ENCODE measurements at places on chromosomes 7 and 10.

GRCh38 chr10:11106621-11107374 lies 89.1 kb downstream of the CELF2 start:
- DNase-seq: no peak

DNA sequence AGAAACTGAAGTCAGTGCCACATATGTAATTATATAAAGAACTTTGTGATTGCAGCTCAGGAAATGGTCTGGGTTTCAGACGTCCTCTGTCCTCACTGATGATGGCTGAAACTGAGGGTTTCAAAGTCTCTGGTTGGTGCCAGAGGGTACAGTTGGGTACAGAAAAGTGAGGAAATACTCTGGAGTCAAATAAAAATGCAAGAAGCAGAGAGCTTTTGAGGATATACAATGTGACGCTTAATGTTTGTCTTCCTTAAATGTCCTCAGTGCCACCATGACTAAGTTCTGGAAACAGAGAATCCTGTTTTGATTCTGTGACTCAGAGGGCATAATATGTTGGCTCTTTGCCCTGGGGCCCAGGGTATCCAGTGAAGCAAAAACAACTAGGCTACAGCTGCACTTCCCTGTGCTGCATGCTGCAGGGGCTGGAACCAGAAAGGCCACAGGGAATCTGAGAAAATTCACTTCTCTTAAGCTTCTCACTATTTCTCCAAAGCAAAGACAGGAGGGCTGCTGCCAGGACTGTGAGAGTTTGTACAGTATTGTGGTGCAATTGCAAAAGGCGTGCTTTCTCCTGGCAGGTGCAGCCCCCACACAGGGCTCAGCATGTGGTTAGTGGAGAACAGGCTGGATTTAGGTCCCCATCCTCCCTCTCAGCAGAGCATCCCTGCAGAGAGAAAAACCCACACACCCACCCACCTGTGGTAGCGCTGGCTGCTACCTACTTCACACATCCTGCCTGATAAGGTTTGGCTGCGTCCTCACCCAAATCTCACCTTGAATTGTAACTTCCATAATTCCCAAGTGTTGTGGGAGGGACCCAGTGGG lies 169.5 kb upstream of the SVIL start:
- peak; percentile 76 for DNase-seq

DNA sequence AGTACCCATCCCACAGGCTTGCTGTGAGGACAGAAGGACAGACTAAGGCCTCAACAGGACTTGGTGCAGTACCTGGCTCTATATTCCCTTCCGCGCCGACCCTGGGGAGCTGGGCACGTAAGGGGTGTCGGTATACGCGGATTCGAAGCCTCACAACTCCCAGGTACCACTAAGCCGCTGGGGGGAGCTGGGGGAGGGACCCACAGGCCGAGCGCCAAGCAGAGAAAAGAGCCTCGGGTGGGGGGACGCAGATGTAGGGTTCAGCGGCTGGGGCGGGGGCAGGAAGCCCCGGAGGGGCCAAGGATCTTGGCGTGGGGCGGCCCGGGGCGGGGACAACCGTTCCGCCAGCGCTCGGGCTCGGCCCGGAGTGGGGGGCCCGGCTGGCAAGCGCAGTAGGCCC lies 126.4 kb upstream of the ZNF746 start:
- no peak for DNase-seq

- DNase-seq: no peak
These were observed 8.2 kb downstream of the RASGEF1A start for GRCh38 chr10:43258562-43259212.

DNA sequence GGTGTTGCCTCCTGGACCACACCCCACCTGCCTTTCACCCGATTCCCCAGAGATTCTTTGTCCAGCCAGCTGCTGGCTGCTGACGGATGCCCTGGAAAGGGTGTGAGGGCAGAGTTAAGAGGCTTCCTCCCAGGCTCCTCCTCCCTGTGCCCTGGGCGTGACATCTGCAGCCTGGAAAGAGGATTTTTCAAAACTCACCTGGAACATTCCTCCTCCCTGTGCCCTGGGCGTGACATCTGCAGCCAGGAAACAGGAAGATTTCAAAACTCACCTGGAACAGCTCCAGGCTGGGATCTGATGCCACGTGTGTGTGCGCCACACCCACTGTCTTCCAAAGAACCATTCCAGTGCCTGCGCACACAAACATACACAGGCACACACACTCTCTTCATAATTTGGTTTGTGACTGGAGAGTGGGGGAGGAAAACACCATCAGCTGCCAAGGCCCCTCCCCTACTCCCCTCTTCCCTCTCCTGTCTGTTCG lies 5.2 kb downstream of the MARVELD1 start:
- no peak for DNase-seq

GRCh38 chr10:101330631-101331225 lies 23.2 kb upstream of the BTRC start:
- DNase-seq: no peak

DNA sequence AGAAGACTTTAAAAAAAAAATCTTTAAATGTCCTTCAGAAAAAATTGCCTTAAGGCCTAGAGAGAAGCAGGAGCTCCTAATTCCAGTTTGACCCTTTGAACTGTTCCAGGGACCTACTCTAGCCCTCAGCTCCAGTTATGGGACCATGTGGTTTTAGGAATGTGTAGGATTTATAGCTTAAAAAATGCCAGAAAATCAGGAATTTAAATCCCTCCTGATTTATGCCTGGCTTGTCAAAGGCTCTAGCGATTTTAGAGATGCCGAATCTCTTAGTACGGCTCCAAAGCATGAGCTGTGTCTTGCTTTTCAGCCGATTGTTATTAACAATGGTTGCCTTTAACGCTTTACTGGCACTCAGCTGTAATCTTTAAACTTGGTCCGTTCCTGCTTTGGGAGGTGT lies 130.6 kb upstream of the NPVF start:
- DNase-seq: no peak

DNA sequence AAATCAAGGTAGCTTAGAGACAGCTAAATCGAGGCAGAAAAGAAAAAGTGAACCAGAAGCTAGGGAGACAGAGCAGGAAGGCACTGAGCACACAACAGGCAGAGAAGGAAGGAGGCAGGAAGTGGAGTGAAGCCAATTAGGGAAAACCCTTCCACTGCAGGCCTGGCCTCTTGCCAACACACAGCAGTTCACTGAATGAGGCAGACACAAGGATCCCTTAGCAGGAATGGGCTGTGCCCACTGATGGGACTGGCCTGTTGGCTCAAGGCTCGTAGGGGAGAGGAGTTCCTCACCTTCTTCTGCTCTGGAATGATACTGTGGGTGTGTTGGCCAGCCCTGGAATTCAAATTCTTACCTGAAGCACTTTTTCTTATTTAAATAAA lies 220.3 kb upstream of the STK17A start:
- DNase-seq: no peak

DNA sequence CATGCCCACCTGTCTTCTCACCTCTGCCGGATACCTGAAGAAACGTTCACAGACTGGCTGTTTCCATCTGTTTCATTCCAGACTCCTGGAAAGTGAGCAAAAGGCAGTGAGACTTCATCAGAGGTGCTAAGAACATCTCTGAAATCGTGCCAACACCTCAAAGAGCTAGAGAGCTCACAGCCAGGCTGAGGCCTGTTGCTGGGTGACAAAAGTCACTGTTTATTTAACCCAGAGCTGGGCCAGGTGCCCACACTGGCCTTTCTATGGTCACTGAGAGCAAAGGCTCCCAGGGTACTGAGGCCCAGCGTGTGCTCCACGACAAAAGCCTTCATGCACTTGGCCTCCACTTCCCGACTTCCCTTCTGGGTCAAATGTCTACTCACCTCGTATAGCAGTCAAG lies 3.7 kb upstream of the NANOS1 start:
- peak; percentile 68 for DNase-seq

GRCh38 chr10:29603223-29603896 lies 31.4 kb downstream of the SVIL start:
- DNase-seq: no peak

- DNase-seq: no peak
These were observed 253.2 kb upstream of the C7orf33 start for GRCh38 chr7:148337246-148337965.

GRCh38 chr7:19061331-19061730 lies 56.1 kb downstream of the TWIST1 start:
- no peak for DNase-seq

GRCh38 chr7:76392531-76393115 lies 16.9 kb downstream of the SSC4D start:
- DNase-seq: no peak

GRCh38 chr10:79137826-79138225 lies 69.1 kb downstream of the ZMIZ1 start:
- no peak for DNase-seq

DNA sequence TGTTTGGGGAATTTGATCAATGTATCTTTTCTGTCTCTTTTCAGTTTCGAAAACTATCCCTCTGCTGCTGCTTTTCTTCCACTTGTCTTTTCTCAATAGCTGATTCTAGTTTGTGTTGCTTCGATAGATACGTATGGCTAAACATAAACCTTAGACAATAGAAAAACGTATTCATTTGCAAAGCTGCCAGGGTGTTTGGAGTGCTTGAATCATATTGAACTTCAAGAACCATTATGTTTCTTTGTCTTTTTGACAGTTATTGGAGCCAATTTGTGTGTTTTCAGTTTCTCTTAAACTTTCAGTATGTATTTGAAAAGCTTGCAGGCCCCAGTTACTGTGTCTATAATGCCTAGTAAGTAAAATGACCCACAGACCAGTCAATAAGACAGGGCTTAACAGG lies 25.1 kb downstream of the NRF1 start:
- no peak for DNase-seq

GRCh38 chr7:2076649-2077064 lies 156.1 kb downstream of the MAD1L1 start:
- DNase-seq: no peak

DNA sequence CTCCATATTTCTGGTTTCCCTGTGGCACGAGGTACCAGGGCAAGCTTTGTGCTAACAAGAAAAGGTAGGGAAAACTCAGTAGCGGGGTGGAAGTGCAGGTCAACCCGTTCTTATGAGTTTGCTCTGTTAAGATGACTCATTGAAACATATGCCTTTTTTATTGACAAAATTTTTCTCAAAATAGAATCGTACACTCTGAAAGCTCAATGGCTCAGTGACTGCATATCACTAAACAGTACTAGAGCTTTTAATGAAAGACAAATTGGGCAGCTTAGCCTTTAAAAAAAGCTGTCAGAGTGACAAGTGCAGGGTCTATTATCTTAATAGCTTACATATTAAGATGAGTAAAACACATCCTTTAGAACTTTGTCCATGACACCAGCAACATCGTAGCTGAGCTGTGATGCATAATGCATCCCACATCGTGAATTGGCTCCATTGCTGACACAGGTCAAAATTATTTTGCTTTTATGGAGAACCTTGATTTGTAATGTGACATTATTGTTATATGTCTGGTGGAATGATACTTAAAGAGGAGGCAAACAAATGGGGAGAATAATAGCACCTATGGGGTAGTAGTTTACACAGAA lies 264.4 kb downstream of the ETV1 start:
- DNase-seq: no peak

DNA sequence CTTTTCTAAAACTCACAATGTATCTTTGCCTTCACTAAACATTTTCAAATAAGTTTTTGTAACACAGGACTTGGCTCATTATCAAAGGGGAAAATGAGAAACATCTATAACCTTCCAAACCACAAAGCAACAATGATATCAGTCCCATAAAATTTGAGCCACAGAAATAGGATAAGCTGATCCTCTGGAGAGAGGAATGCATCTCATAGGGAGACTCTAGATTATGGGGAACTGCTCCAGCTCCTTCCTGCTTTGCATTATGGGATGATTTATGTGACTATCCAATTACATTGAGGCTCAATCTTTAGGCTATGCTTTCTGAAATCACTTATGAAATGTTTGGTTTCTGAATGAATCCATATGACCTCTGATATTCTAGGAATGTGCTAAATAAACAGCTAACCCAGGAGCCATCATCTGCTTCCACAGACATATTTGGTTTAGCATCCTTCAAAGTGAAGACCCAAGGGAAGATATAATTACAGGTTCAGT lies 70.4 kb downstream of the CUBN start:
- DNase-seq: no peak

GRCh38 chr10:90723416-90724068 lies 134.3 kb downstream of the HTR7 start:
- no peak for DNase-seq

- no peak for DNase-seq
These were observed 6.9 kb upstream of the CALHM1 start for GRCh38 chr10:103465411-103466179.

- no peak for DNase-seq
These were observed 133.5 kb downstream of the NRBF2 start for GRCh38 chr10:63266391-63267316.

DNA sequence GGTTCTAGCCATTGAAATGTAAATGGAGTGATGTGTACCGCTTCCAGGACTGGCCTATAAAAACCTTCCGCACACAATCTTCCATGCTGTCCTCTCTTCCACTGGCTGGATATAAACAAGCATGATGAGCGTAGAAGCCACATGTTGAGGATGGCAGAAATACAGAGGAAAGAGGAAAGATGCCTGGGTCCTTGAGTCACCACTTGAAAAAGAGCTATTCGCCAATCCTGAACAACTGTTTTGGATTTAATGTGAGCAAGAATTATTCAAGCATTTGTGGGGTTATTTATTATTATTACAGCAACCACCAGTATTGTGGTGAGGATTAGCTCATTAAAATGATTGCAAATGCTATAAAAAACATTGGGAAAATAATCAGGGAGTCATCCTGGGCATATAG lies 45.8 kb upstream of the PLXNA4 start:
- no peak for DNase-seq

GRCh38 chr10:3099291-3100092 lies 32.1 kb downstream of the PFKP start:
- DNase-seq: no peak

- no peak for DNase-seq
These were observed 240.0 kb downstream of the TEX36 start for GRCh38 chr10:125442856-125443540.

- DNase-seq: no peak
These were observed 42.1 kb upstream of the MKRN1 start for GRCh38 chr7:140521421-140521820.

DNA sequence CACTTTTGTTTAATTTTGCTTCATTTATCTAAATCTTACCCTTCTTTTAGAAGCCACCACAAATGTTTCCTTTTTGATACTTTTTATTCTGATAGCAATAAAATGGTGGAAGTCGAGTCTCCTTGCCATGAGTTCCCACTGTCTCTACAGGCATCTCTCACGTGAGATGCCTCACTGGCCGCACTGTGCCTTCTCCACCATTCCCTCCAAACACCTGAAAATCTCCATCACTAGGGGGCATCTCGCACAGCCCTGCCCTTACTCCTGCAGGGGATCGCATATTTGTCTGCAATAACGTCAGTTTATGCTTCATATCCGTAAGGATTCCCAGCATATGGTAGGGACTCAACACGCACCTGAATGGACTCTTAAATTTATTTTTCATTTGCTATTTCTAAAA lies 56.3 kb upstream of the NCAPG2 start:
- DNase-seq: no peak

- no peak for DNase-seq
These were observed 17.0 kb downstream of the UPF2 start for GRCh38 chr10:12025591-12025990.

- no peak for DNase-seq
These were observed 215.5 kb downstream of the GLRX3 start for GRCh38 chr10:130351466-130352290.

GRCh38 chr10:81914736-81915503 lies 39.9 kb downstream of the NRG3 start:
- DNase-seq: no peak

- DNase-seq: no peak
These were observed 52.6 kb downstream of the TRRAP start for GRCh38 chr7:98930921-98931320.
